ENCODE measurements at places on chromosomes 16 and 17.
A peak's percentile ranks its signal among the peaks of the same experiment; 100 is the strongest.

GRCh38 chr17:82374626-82375331 is 3.2 kb downstream of the UTS2R start:
- DNase-seq: no peak

DNA sequence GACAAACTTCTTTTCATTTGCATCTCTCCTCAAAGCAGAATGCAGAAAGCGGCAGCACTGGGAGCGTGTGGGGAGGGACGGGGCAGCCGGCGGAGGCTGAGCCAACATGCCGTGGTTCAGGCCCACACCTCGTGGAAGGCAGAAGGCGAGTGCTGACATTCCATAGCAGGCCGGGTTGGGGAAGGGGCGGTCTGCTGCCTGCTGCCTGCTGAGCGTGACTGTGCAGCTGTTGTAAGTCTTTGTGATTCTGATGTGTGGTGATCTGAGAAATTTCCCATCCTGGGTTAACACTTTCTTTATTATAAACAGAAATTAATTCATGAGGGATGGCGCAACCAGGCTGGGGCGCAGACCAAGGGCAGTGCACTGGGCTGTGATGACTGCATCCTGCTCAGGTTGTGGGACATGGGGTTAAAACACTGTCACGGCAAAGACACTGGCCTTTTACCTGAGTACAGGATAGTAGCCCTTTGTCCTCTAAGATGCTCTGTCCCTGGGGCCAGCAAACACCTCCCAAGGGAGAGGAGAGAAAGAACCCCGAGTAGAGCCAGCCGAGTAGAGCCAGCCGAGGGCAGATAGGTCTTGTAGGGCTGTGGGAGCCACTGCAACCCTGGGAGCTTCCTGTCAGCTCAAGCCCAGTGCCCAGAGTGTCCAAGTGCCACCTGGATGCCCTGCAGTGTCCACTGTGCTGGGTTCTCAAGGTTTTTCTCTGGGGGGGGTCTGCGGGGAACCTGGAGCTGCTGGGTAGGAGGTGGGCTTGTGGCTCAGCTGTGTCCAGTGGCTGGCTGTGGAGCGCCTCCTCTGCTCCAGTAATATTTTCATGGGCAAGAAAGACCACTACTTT is 8.8 kb upstream of the DNASE1 start:
- DNase-seq: no peak

GRCh38 chr16:13645601-13646245 is 274.2 kb upstream of the ERCC4 start:
- no peak for DNase-seq

- no peak for DNase-seq
Observed at GRCh38 chr17:72804949-72805707, 287.4 kb downstream of the SLC39A11 start.

DNA sequence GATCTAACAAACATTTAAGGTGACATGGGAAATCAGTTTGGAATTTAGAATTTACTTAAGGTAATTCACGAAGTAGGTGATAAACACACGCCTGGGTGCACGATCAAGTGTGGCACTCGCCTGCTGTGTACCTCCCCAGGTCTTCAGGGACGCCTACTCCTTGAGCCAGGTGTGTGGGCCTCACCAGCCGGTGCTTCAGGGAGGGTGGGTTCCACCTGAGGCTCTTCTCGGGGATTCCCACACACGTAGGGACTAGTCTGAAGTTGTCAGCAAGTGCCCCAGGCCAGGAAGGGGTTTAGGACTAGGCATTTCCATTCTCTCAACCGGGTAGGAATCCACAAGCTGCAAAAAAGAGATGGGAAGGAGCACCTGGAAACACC is 9.8 kb upstream of the NAT9 start:
- DNase-seq: no peak

- no peak for DNase-seq
Observed at GRCh38 chr16:85627089-85627488, 14.0 kb downstream of the GSE1 start.

DNA sequence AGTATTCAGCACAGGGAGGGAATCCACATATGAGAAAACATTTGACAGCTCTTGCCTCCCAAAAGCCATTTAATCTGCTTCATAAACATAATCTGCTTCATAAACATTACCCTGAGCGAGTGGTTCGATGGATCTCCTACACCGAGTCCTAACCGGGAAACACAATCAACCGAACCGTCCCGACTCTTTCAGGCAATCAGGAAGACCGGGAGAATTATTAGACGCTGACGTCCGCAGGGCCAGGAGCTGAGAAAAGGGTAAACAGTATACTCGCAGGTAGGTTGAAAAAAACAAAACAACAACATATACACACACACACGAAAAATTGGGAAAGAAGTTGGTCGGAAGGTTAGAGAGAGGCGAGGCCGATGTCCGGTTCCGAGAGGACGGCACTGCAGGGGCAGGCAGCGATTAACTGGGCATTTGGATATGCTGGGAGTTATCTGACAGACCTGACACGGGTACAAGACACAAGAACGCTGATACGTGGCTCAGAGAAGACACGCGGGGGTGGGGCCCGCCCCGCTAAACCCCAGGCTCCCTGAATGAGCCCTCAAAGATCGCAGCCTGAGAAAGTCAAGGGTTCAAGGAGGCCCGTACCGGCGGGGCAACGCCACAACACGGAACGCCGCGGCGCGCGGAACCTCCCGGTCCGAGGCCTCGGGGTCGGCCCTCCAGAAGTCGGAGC is 585 bp downstream of the AP1G1 start:
- DNase-seq: no peak

DNA sequence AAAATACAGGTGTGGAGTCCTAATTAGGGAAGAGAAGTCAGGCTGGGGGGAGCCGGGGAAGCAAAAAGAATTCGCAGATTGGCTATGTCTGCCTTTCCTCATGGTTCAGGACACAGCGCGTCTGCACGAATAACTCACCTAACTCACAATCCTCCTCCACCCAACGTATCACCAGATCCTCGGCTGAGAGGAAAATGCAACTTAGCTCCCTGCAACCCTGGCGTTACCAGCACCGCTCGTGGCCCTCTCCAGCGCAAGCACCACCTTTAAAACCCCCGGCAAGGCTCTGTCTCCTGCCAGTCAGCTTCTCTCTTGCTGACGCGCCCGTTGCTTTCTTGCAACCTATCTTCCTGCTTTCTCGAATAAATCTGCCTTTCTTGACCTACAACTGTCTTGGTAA is 49.8 kb upstream of the METRNL start:
- DNase-seq: no peak

DNA sequence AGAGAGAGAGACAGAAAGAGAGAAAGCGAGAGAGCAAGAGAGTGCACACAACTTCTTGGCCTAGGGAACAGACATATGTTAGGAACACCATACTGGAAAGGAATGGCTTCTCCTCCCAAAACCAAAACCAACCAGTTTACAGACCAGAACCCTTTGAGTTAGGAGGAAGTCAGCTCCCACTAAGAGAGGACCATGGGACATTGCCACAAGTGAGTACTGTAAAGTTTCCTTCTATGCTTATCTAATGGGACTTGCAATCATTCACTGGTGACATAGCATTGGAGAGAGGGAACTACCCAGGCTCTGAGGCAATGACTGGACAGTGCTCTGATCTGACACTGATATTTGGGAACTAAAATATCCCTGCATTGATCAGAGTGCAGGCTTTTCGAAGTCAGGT is 32.4 kb downstream of the TBC1D3B start:
- DNase-seq: no peak

GRCh38 chr17:47949946-47950345 is 7.7 kb downstream of the PRR15L start:
- DNase-seq: no peak

GRCh38 chr17:42667088-42667951 is 8.2 kb downstream of the TUBG2 start:
- DNase-seq: no peak

DNA sequence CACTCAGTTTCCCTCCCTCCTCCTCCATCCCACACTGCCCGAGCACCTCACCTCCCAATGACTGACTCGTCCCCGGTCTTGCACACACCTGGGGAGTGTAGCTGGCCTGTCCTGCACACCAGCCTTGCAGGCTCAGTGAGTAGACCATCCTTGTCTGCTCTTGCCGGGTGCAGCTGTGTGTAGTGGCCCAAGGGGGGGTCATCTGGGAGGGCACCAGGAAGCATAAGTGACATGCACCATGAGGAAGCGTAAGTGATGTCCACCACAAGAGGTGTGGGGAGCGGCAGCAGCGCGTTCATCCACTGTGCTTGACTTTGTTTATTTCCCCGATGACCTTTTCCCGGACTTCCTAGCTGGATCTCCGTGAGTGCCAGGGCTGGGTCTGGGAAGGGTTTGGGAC is 45.5 kb upstream of the CDR2 start:
- no peak for DNase-seq

GRCh38 chr16:70592106-70592571 is 54.2 kb upstream of the IL34 start:
- DNase-seq: no peak

- DNase-seq: no peak
Observed at GRCh38 chr17:7413346-7413985, 5.8 kb downstream of the NLGN2 start.

GRCh38 chr17:48123111-48123510 is 15.5 kb downstream of the SNX11 start:
- DNase-seq: peak; percentile 37

DNA sequence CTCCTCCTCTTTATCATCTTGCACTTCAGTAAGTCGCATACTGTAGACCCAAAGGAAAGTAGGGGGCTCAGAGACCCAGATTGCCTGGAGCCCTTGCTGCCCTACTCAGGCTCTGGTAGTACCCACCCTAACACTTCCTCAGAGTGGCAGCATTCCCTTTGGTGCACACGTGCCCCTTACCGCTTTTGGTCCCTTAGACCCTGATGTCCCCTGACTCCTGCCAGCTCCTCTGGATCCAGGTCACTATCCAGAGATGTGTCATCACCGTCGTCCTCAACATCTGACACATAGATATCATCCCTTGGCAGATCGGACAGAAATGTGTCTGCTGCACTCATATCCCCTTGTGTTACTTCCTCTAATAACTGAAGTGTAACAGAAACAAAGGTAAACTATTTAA is 5.4 kb upstream of the PSMC5 start:
- no peak for DNase-seq

GRCh38 chr17:73595479-73595878 is 48.8 kb downstream of the SDK2 start:
- no peak for DNase-seq

- no peak for DNase-seq
Observed at GRCh38 chr17:6509921-6510320, 46.4 kb downstream of the PITPNM3 start.

GRCh38 chr17:81553616-81554181 is 1.5 kb upstream of the FAAP100 start:
- DNase-seq: no peak

DNA sequence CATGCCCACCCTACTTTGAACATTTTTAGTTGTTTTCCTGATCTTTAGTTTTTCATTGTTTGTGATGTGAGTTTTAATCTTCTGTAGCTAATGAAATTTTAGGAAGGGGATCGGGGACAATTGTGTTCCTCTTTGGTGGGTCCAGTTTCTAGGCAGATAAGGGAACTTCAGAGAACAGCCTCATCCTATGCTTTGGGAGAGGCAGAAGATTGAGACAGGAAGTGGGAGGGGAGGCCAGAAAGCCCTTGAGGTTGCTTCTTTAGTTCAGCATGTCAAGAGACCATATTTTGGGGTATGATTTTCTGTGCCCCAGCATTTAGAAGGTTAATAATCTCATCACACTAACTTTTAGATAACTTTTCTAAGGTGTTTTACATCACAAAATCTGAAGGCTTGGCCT is 191.0 kb downstream of the TANC2 start:
- no peak for DNase-seq

GRCh38 chr17:77882040-77882439 is 76.5 kb upstream of the TNRC6C start:
- no peak for DNase-seq

GRCh38 chr17:76527430-76528111 is 9.9 kb downstream of the CYGB start:
- no peak for DNase-seq

DNA sequence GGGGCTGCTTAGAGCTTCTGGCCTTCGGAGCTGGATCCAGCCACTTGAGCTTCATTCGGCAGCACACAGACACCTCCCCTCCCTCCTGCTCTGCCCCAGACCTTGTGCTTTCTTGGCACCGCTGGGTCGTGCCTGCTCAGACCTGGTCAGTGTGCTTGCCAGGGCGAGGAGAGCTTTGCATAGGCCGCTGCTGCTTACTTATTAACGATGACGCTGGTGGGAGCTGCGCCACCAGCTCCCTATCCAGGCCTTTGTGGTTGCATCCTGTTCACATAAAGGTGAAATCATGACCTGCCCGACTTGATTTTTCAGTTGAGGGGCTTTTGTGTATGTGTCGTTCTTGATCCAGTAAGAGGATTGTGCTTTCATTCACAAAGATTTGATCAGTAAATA is 101.1 kb downstream of the MSI2 start:
- no peak for DNase-seq

GRCh38 chr16:19601083-19601976 is 45.8 kb downstream of the VPS35L start:
- DNase-seq: peak; percentile 12

DNA sequence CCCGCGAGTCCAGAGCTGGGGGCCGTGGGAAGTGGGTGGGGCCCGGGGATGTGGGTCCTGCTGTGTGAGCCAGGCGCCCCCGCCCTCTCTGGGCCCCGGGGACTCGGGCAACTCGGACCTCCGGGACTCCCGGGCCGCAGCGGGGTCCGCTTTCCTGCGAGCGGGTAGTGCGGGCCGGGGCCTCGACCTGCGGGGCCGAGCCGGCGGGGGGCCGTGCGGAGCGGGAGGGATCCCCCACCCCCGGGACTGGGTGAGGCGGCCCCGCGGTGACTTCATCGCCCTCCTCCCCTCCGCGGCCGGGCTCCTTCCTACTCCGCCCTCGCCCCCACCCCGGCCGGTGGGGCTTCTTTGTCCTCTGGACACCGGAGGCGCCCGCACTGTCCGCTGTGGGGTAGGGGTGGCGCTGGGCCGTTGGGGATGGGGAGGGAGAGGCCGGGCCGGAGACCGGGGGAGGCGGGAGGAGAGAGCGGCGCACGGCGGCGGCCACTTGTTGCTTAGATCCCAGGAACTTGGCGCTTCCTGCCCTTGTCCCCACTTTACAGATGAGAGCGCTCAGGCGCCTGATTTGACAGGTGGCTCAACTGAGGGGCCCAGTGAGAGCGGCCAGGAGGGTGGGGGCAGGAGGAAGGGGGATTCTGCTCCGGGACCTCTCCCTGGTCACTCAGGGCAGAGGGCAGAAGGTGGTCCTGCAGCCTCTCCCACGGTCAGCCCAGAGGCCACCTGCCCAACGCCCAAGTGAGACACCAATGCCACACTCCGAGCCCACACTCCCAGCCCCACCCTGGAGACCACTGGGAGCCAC is 874 bp downstream of the CMTM3 start:
- no peak for DNase-seq

- no peak for DNase-seq
Observed at GRCh38 chr16:10935226-10935915, 6.9 kb downstream of the DEXI start.
